Stimulated activated CD8-positive, alpha-beta memory T cell treated with anti-CD3 and anti-CD28 coated beads, Interleukin-4, amount 100 ng/mL, for 1 hour (primary cell): ENCODE measurements at places on chromosomes 5 and 9.

- peak; percentile 59 for DNase-seq
Observed at GRCh38 chr5:132500931-132501628, 10.5 kb upstream of the IRF1 start.

GRCh38 chr9:134551644-134552348 lies 89.8 kb upstream of the COL5A1 start:
- DNase-seq, result no peak

DNA sequence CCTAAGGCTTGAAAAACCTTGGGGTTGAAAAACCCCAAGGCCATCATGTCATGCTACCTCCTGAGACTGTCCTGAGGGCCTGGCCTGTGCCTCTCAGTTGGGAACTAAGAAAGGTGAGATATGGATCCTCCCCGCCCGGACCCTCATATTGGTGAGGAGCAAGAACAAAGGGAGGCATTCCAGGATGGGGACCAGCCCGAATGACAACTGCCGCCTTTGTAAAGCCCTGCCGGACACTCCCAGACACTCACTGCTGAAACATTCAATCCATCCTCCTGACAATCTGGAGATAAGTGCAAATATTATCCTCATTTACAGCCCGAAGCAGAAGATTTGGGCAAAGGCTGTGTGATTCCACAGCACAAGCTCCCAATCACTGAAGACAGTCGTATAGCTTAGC lies 298.3 kb downstream of the NSG2 start:
- DNase-seq, result no peak

DNA sequence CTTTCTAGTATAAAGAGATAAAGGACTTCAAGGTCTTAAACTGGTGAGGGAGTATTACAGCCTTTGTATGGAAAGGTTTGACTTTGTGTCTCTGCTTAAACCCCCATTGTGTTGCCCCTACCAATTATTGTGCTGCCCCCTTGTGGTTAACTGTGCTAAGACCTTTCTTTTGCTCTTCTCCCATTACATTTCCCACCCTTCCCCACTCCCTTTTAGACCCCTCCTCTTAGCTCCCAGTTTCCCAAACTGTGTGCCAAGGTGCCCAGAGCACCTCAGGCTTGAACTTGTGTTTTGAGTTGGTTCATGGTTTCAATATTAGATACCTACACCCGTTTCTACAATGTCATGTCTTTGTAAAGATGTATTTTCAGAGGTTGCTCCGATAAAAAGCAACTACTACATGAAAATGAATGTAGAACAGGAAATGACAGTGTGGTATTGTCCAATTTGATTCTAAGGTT lies 2.9 kb downstream of the JAK2 start:
- peak; percentile 13 for DNase-seq

DNA sequence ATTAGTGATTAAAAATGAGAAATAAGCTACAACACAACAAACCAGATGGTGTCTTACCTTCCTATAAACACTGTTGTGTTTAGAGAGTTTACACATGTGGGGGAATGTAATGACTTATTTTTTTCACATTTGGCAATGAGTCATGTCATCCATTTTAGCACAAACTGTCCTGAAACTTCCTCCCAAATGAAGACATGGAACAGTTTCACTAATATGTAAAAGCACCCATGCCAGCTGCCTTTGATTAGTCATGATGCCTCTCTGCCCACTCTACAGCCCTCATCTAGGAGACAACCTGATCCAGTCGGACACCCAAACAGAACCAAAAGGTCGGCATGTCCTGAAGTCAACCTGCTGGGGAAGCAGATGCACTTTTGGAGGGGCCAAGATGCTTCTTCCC lies 98.2 kb downstream of the SEMA5A start:
- DNase-seq, result no peak

DNA sequence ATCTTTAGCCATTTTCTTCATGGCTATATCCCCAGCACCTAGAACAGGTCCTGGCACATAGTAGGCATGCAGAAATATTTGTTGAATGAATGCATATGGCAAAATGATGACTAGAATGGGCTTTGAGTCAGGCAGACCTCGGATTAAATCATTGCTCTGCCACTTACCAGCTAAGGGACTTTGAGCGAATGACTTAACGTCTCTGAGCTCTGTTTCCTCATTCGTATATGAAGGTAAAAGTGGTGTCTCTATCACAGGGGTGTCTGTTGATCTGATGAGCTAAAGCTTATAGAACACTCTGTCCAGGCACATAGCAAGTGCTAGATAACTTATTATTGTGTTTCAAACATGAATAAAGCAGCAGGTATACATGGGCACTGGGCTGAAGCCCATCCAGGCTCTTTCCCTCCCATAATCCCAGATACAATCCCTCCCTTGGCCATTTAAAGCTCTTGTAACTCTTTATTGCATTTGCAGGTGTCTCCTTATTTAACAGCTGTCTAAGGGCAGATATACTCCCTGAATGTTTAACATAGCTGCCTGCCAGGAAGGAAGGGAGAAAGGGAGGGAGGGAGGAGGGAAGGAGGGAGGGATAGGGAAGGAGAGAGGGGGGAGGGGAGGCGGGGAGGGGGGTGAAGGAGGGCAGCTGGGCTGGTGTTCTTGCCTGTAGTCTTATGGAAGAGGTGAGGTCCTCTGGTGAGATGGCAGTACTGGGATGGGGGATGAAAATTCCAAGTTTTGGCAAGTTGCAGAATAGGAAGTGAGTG lies 23.2 kb upstream of the STXBP1 start:
- DNase-seq, result no peak

DNA sequence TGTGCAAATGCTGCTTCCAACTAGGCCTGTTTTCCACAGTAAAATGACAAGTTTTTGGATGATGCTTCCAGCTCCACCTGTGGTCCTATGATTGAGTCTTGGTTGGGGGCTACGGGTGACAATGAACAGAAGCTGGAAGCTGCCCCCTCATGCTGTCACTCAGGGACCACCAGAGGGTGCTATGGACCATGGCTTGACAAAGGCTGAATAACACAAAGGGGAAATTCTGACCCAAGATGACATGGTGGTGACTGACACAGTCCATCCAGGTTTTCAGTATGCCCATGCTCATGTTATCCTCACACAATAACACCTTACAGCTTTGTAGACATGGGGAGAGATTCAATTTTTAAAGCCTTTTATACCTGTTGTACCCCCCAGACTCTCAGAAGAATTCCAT lies 23.9 kb upstream of the SAP30L start:
- DNase-seq, result no peak

- DNase-seq, result no peak
Observed at GRCh38 chr9:69519470-69520240, 152.5 kb downstream of the APBA1 start.

GRCh38 chr5:129689045-129689444 lies 58.8 kb upstream of the MINAR2 start:
- DNase-seq, result no peak

DNA sequence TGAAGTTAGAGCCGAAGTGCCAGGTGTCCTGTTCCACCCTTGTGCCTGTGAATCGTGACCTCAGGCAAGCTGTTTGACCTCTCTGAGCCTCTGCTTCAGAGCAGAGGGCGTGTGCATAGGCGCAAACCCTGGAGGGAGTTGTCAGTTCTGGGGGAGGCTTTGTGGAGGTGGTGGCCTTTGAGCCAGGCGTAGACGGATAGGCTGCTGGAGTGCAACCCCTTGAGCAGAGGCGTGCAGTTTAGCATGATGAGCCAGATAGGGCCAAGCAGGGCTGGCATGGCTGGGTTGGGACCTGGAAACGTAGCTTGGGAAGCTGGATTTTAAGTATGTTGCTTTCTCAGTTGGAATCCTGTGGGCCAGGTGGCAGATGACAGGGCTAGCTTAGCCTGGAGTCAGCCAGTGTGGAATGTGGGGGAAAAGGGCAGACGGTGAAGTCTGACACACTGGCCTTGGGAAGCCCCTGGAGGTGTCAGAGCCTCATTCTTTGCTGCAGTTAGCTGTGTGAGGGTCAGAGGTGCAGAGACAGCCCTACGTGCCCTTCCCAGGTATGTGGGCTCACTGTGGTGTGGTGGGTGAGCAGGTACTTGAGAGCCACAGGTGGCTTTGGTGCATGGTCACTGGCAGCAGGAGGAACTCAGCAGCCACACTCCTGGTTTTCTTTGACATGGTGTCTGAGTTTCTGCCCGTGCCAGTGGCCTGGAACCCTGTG lies 93.4 kb downstream of the DAB2IP start:
- no peak for DNase-seq

DNA sequence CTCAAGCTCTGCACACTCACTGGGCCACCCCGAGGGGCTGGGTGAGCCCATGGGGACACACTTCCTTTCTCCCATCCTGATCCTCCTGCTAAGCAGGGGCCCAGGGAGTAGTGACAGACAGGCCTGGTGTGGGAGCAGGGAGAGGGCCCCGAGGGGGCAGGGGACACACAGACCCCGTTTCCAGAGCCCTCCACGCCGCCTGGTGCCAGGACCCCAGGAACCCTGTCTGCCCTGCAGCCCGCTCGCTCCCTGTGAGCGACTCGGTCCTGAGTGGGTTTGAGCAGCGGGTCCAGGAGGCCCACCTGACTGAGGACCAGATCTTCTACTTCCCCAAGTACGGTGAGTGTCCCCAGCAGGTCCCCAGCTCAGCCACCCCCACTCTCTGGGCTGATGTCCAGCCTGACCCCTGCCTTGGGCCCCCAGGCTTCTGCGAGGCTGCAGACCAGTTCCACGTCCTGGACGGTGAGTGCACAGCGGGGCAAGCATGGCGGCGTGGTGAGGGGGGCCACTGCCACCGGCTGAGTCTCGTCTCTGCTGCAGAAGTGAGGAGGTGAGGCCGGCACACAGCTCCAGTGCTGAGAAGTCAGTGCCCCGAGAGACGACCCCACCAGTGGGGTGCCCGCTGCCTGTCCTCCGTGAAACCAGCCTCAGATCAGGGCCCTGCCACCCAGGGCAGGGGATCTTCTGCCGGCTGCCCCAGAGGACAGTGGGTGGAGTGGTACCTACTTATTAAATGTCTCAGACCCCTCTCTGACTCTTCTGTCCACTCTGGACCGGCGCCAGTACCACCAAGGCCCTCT lies 1.4 kb downstream of the C8G start:
- no peak for DNase-seq

- DNase-seq, result no peak
Observed at GRCh38 chr9:68851657-68852056, 146.6 kb downstream of the PIP5K1B start.

DNA sequence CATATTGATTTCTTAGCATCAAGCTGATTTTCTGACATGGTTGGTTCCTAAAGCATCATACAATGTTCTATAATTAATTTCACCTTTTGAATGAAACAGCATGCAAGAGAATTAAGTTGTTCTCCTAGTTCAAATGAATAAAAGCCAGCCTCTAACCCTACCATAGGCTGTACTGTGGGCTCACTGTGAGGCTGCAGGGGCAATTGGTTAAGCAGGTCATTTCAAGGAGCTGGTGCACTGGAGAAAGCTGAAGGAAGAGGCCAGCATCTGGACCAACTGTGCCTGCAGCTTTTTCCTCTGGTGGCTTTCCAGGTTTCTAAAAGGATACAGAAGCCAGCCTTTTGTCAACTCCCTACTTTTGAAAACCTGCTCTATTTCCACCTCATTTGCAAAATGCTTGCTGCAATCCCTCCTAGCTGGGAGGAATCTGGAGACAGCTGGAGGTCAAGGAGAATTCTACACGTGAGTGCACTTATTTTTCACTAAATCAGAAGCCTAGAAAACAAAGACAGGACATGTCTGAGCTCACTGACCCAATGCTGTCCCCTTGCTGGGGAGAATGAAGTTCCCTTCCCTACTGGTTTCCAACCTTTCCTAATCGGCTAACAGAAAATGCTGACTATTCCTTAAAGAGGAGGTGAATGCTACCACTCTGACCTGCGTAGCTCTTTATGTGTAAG lies 158.9 kb downstream of the APBA1 start:
- no peak for DNase-seq

GRCh38 chr5:140240987-140241706 lies 61.8 kb downstream of the PFDN1 start:
- DNase-seq, result no peak

DNA sequence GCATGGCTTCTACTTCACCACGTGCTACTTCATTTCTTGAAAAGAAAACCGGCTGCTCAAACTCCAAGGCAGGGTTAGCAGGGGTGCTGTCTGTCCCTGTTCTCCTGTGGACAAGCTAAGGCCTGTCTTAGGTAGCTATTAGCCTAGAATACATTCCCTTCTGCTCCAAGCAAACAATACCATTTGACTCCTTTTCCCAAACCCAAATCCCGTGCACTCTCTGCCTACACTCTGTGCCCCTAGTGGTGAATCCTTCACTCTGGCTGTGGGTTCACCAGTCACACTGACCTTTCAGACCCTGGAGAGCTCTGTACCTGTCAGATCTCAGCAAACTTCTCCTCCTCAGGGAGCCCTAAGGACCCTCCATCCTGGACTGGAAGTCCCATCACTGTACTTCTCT lies 211.6 kb downstream of the SLIT3 start:
- DNase-seq, result no peak

- DNase-seq, result no peak
Observed at GRCh38 chr5:165858118-165858517, 2352.7 kb downstream of the MAT2B start.

- no peak for DNase-seq
Observed at GRCh38 chr5:38764937-38765391, 80.8 kb upstream of the OSMR start.

DNA sequence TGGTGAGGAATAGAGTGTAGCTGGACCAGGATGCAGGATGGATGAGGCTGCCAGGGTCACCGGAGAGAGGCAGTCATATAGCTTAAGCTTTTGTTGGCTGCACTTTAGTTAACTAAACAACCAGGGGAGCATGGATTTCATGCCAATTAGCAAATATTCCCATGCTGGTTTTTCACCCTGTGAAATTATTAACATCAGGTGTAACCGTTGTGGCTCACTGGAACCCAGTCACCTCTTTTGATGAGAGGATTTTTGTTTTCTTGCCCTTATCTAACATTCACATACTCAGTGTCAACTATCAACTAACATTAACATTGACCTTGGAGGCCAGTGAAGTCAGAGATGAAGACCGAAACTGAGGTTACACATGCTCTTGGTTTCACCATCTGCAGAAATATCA lies 97.2 kb upstream of the BASP1 start:
- no peak for DNase-seq

DNA sequence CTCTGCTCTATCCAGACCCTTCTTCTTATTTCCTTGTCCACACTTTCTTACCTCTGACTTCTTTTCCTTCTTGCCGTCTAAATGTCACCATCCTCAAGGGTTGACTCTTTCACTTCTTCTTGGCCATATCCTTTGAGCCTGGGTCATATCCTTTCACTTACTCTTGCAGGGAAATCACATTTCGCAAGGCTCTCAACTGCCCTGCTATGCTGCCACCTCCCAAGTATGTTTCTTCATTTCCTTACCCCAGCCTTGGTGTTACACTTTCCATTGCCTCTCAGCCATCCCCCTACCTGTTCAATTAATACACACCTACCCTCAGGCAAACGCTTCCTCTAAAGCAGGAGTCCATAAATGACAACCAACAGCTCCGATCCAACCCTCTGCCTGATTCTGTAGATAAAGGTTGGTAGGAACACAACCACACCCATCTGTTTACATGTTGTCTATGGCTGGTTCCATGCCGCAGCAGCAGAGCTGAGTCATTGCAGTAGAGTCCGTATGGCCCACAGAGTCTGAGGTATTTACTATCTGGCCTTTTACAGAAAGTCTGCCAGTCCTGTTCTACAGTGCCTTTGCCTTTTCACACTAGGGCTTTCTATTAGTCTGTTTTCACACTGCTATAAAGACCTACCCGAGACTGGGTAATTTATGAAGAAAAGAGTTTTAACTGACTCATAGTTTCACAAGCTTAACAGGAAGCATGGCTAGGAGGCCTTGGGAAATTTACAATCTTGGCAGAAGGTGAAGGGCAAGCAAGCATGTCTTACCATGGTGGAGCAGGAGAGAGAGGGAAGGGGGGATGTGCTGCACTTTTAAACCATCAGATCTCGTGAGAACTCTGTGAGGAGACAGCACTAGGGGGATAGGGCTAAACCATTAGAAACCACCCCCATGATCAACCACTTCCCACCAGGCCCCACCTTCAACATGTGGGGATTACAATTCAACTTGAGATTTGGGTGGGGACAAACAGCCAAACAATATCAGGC lies 97.9 kb downstream of the SV2C start:
- DNase-seq, result no peak
